ENCODE measurements at places on chromosomes 6 and 20. TPM values are rescaled to one million over a fixed set of nuclear protein-coding genes. Genes with fewer than 3 reads are reported as not detected.
A peak's percentile ranks its signal among the peaks of the same experiment; 100 is the strongest.

- no peak for DNase-seq
Measured at GRCh38 chr6:150898399-150899170, 33.1 kb downstream of the MTHFD1L start.

DNA sequence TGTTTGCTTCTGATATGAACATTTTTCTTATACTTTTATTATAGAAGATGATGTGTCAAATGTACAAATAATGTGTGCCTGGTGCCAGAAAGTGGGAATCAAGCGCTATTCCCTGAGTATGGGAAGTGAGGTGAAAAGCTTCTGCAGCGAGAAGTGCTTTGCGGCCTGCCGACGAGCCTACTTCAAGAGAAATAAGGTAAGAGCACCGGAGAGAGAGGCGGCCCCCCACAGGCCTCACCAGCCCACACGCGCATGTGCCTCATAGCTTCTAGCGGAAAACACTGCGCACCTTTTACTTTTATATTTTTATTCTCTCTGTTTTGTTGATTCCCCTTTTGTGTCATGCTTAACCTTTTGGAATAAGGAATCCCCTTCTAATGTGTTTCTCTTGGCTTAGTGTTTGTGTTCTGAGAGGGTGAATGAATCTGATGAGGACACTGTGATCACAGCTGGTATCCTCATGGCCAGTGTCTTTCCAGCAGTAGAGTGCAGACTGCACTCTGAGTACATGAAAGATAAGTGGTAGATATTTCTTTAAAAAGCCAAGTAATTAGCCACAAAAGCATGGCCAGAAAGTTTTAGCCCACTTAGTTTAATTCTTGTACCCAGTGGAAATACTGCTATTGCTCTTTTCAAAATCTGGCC is 43.6 kb downstream of the SOBP start:
- no peak for DNase-seq

GRCh38 chr6:18390476-18390875 is 3.3 kb downstream of the RNF144B start:
- no peak for DNase-seq

DNA sequence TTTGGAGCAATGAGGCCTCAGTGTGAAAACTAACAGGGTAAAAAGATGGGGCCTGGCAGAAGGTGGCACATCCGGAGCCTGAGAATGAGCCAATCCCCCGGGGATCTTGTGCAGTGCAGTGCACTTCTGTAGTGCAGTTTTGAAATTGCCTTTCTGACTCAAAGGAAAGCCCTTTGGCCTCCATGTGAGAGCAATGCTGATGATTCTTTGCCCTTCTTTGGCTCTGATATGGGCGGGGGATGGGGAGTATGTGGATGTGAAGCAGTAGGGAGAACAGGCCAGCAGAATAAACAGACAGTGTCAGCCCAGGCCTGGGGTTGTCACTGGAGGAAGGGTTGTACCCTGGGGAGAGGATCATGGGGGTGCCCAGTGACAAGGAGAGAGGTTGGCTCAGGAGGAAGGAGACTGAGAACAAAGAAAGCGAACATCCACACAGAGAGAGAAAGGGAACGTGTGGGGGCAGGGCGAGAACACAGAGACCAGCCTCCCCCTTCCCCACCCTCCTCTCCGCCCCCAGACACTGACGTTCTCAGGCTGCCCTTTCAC is 351.2 kb downstream of the CDC5L start:
- peak; percentile 64 for DNase-seq

- DNase-seq, result no peak
Measured at GRCh38 chr6:135256866-135257265, 75.8 kb downstream of the MYB start.

DNA sequence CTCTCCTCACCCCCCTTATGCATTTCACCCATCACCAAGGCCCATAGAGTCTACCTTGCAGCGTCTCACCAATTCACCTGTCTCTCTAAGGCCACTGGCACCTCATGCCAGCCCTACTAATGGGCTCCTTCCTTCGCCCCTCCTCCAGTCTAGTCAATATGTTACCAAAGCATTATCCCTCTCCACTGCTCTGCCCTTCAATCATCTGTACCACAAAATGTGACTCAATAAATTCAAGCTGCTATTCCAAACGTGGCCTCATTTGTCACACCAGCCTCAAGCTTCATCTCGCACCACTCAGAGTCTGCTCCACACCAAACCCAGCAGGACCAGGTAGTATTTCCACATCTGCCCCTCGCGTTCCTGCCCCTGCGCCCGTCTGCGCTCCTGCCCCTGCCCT is 21.8 kb upstream of the RPS6KA2 start:
- no peak for DNase-seq

DNA sequence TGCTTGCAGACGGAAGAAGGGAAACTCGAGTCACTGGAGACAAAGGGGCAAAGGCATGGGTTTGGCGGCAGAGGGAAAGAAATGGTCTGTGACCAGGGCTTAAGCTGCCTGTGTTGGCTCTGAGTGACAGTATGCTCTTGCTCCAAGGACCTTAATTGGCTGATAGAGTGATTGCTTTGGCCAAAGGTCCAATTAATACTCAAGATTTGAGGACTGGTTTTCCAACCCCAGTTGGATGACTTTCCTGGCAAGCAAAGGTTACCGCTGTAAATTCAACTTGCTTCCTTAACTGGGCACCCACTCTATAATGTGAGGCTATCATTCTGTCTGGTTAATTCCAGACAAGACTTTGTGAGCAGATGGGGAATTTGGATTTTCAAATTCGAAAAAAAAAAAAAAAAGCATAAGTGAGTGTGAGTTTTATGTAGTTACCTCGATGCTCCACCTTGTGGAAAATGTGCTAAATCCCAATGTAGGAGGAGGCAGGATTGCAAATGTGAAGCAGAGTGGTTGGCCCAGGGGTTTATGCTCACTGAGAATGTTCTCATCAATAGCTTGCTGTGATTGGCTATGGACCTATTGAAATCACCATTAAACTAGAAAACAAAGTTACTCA is 150.7 kb upstream of the GMDS start:
- DNase-seq, result no peak

GRCh38 chr6:13883966-13884365 is 40.8 kb upstream of the RNF182 start:
- no peak for DNase-seq

OOEP gene
- total RNA-seq, result 0.18 TPM

TREM1 gene
- 0.25 TPM for total RNA-seq

SPATA25 gene
- total RNA-seq, result 4.2 TPM

OR2J3 gene
- total RNA-seq, result not detected

APOBEC2 gene
- total RNA-seq, result not detected

GSTA1 gene
- total RNA-seq, result 811 TPM
